ENCODE measurements at places on chromosomes 5 and 9. TPM values are rescaled to one million over a fixed set of nuclear protein-coding genes. Genes with fewer than 3 reads are reported as not detected.

The DMRTA1 gene
- polyA plus RNA-seq: not detected

The SPINK4 gene
- polyA plus RNA-seq: 1,209 TPM

The BTNL3 gene
- 83.2 TPM for polyA plus RNA-seq

DNA sequence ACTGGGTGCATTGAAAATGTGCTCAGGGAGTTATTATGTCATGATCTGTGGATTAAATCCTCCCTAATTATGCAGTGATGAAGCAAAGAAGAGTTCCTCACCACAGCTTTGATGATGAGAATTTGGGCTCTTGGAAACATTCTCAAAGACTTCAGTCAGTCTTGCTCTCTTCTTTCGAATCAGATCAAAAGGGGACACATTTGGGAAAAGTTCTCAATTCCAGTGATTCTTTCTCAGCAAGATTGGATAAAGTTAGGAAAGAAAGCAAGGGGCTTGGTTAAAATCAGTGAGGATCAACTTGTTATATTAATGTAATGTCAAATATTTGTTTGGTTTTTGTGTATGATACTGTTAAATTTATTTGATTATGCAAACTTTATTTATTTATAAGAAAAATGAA lies 411.3 kb upstream of the ACTBL2 start:
- H3K27me3 ChIP-seq: no peaks in the 10 kb centered on the region
- no peaks in the 10 kb centered on the region for H3K36me3 ChIP-seq
- no peak overlapping the region for H3K27ac ChIP-seq
- no peaks in the 10 kb centered on the region for H3K4me1 ChIP-seq
- DNase-seq: no peak

DNA sequence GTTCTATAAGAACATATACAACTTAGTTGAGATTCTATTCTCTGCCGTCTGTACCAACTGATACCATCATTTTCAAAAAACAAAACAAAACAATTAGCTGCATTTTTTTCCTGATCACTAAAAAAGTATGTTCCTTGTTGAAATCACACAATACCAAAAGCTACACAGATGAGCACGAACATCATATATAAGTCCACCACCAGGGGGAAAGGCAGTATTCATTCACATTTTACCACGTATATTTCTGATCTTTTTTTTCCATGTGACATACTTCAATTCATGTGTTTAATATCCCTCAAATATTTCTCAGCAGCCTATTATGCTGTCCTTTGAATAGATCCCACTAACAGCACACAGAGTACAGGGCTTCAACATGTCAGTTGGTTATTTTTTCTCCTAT lies 40.6 kb downstream of the IRX2 start:
- no peaks in the 10 kb centered on the region for H3K36me3 ChIP-seq
- no peak overlapping the region for H3K4me3 ChIP-seq
- H3K27me3 ChIP-seq: no peaks in the 10 kb centered on the region
- H3K4me1 ChIP-seq: no peaks in the 10 kb centered on the region
- H3K27ac ChIP-seq: no peak overlapping the region
- no peak for DNase-seq
